ENCODE measurements at places on chromosomes 7 and 10. TPM values are rescaled to one million over a fixed set of nuclear protein-coding genes. Genes with fewer than 3 reads are reported as not detected.

- H3K27me3 ChIP-seq: no peaks in the 10 kb centered on the region
- no peak overlapping the region for H3K27ac ChIP-seq
- DNase-seq: no peak
- no peak overlapping the region for H3K4me3 ChIP-seq
Measured at GRCh38 chr7:38367301-38367890, 94.0 kb upstream of the TARP start.

GRCh38 chr10:133258818-133259601 lies 17.7 kb downstream of the ADAM8 start:
- no peaks in the 10 kb centered on the region for H3K36me3 ChIP-seq
- peak overlapping the region; percentile 76 for H3K4me3 ChIP-seq
- peaks cover 5% of the 10 kb centered on the region for H3K4me1 ChIP-seq
- no peak for DNase-seq

- no peak for DNase-seq
- H3K27ac ChIP-seq: no peak overlapping the region
- peaks cover 10% of the 10 kb centered on the region for H3K27me3 ChIP-seq
- H3K4me3 ChIP-seq: no peak overlapping the region
- no peaks in the 10 kb centered on the region for H3K4me1 ChIP-seq
Measured at GRCh38 chr10:27463961-27464360, 40.1 kb upstream of the RAB18 start.

- peaks cover 14% of the 10 kb centered on the region for H3K4me1 ChIP-seq
- DNase-seq: no peak
- no peaks in the 10 kb centered on the region for H3K27me3 ChIP-seq
- H3K36me3 ChIP-seq: no peaks in the 10 kb centered on the region
- H3K27ac ChIP-seq: no peak overlapping the region
Measured at GRCh38 chr10:61397175-61397986, 55.8 kb downstream of the TMEM26 start.

DNA sequence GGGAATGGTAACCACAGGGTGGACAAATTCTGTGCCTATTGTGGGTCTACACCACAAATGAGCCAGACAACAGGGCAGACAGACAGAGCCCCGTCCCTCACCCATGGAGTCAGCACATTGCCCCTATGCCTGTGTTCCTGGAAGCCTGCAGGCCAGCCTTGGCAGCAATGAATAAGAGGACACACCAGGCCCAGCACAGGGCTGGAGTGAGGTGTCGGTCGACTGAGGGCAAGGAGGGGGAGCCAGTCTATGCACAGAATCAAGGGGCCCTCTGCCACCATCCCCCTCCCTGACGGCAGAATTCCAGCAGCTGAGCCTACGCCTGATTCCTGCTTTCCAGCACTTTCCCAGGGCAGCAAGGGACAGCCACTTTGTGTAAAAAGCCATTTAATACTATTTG lies 98.2 kb downstream of the CALN1 start:
- no peak for DNase-seq
- no peaks in the 10 kb centered on the region for H3K36me3 ChIP-seq
- H3K27me3 ChIP-seq: peaks cover 18% of the 10 kb centered on the region
- H3K4me3 ChIP-seq: no peak overlapping the region
- H3K27ac ChIP-seq: no peak overlapping the region

DNA sequence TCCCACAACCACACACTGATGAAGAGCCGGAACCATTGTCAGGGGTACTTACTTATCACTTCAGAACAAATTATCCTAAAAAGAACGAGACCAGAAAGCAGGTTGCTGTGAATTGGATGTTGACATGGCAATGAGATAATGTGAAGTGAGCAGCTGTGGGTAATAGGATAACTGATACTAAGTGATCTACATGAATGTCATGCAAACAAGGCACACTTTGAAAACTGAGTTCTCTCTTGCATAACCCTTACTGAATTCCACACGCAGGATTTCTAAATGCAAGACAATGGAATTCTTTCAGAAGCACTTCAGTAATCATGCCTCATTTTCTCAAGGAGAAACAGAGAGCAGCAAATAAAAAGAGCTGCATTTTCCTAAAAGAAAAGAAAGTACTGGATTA lies 242.5 kb upstream of the TMEM229A start:
- no peak for DNase-seq

GRCh38 chr7:26593896-26594295 lies 270.5 kb downstream of the SKAP2 start:
- H3K4me3 ChIP-seq: no peak overlapping the region
- H3K27me3 ChIP-seq: peaks cover 36% of the 10 kb centered on the region
- DNase-seq: no peak
- H3K27ac ChIP-seq: no peak overlapping the region

DNA sequence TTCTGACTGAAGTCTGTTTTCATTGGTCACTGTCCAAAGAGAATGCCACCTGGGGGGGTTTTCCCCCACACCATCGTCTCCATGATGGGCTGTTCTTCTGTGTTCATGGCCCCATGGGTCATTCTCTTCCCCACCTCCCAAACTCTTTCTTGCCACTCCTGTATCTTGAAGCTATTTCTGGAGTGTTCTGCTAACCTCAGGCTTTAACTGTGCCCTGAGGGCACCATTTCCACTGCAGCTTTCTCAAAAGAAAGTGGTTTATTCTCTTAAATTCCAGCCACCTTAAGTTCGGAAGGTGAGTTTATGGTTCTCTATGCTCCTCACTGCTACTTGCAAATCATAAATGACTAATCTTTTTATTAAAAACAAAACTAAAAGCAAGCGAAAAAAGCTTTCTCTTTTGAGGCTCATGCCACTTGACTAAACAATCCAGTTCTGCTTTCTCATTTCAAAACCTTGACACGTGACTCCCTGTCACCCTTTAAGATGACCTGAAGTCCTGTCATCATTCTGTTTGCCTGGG lies 7.4 kb upstream of the APBB1IP start:
- no peak for DNase-seq
- no peaks in the 10 kb centered on the region for H3K27me3 ChIP-seq
- H3K27ac ChIP-seq: no peak overlapping the region
- H3K4me1 ChIP-seq: no peaks in the 10 kb centered on the region

GRCh38 chr7:28703037-28703765 lies 254.9 kb downstream of the TRIL start:
- H3K4me3 ChIP-seq: no peak overlapping the region
- peaks cover 23% of the 10 kb centered on the region for H3K27me3 ChIP-seq
- no peak overlapping the region for H3K27ac ChIP-seq
- peaks cover 8% of the 10 kb centered on the region for H3K36me3 ChIP-seq
- peaks cover 30% of the 10 kb centered on the region for H3K4me1 ChIP-seq

- no peak for DNase-seq
- H3K4me3 ChIP-seq: no peak overlapping the region
- H3K36me3 ChIP-seq: no peaks in the 10 kb centered on the region
- H3K4me1 ChIP-seq: no peaks in the 10 kb centered on the region
- H3K27ac ChIP-seq: no peak overlapping the region
- peaks cover 16% of the 10 kb centered on the region for H3K27me3 ChIP-seq
Measured at GRCh38 chr10:86329896-86330680, 36.5 kb downstream of the GRID1 start.

GRCh38 chr7:134362587-134363483 lies 46.1 kb upstream of the SLC35B4 start:
- no peak overlapping the region for H3K4me3 ChIP-seq
- no peaks in the 10 kb centered on the region for H3K36me3 ChIP-seq
- DNase-seq: no peak
- H3K4me1 ChIP-seq: no peaks in the 10 kb centered on the region

GRCh38 chr10:13769946-13770345 lies 183.2 kb downstream of the PRPF18 start:
- no peaks in the 10 kb centered on the region for H3K27me3 ChIP-seq
- H3K4me1 ChIP-seq: peaks cover 24% of the 10 kb centered on the region
- H3K36me3 ChIP-seq: peaks cover 13% of the 10 kb centered on the region
- H3K4me3 ChIP-seq: peak overlapping the region; percentile 59
- no peak for DNase-seq

GRCh38 chr7:2198760-2199159 lies 34.0 kb downstream of the MAD1L1 start:
- H3K4me3 ChIP-seq: no peak overlapping the region
- H3K27ac ChIP-seq: no peak overlapping the region
- H3K4me1 ChIP-seq: peaks cover 12% of the 10 kb centered on the region
- H3K27me3 ChIP-seq: no peaks in the 10 kb centered on the region

- peaks cover 7% of the 10 kb centered on the region for H3K4me1 ChIP-seq
- DNase-seq: no peak
- H3K4me3 ChIP-seq: no peak overlapping the region
- no peak overlapping the region for H3K27ac ChIP-seq
Measured at GRCh38 chr7:12567015-12567414, 3.5 kb upstream of the SCIN start.

DNA sequence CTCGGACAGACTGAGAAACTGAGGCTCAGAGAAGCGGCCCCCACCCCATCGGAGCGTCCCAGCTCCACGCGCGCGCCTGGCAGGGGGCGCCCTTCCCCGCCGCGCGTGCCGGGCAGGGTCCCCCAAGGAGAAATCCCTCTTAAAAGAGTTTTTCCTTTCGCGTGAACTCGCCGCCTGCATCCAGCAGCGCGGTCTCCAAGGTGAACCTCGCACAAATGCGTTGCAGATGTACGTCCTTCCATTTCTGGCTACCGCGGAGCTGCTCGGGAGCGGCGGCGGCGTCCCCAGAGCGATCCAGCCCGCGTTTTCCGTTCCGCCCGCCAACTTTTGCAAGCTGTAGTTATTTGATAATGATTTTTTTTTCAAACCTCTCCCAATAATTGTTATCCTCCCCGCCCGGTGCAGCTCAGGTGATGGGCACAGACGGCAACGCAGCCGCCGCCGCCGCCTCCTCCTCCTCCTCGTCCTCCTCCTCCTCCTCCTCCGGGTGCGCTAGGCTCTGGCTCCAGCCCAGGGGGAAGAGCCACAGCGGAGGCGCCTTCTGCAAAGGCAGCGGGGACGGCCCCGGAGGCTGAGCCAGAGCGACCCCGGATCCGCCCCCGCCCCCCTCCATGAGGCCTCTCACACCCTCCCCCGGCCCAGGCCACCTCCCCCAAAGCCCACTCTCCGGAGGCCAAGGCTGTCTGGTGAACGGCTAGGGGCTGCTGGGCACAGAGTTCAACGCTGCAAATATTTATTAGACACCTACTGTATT lies 74.0 kb upstream of the CUX1 start:
- peak overlapping the region; percentile 90 for H3K4me3 ChIP-seq
- peak; percentile 78 for DNase-seq
- H3K4me1 ChIP-seq: peaks cover 7% of the 10 kb centered on the region
- no peak overlapping the region for H3K27ac ChIP-seq
- H3K36me3 ChIP-seq: no peaks in the 10 kb centered on the region

GRCh38 chr10:120559800-120560199 lies 102.8 kb downstream of the PLPP4 start:
- peaks cover 8% of the 10 kb centered on the region for H3K4me1 ChIP-seq
- no peaks in the 10 kb centered on the region for H3K36me3 ChIP-seq
- no peaks in the 10 kb centered on the region for H3K27me3 ChIP-seq
- no peak overlapping the region for H3K27ac ChIP-seq

- DNase-seq: no peak
- no peak overlapping the region for H3K27ac ChIP-seq
- H3K27me3 ChIP-seq: no peaks in the 10 kb centered on the region
- H3K36me3 ChIP-seq: peaks cover 13% of the 10 kb centered on the region
- H3K4me1 ChIP-seq: peaks cover 23% of the 10 kb centered on the region
- H3K4me3 ChIP-seq: no peak overlapping the region
Measured at GRCh38 chr7:134768243-134768642, 11.2 kb upstream of the CALD1 start.

DNA sequence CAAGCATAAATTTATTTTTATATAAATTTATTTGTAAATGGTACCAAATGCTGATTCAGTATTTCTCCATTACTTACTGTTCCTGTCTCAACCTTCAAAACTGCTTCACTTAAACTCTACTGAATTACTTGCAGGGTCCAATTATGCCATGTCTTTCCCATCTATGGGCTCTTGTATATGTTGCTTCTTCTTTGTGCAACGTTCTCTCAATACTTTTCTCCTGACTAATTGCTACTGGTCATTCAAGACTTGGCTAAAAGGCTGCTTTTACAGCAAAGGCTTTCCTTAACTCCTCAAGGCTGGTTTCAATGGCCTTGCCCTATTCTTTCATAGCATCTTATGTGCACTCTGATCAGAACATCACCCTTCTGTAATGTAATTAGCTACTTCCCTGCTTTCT lies 67.9 kb downstream of the RNLS start:
- DNase-seq: no peak
- H3K4me1 ChIP-seq: no peaks in the 10 kb centered on the region

DNA sequence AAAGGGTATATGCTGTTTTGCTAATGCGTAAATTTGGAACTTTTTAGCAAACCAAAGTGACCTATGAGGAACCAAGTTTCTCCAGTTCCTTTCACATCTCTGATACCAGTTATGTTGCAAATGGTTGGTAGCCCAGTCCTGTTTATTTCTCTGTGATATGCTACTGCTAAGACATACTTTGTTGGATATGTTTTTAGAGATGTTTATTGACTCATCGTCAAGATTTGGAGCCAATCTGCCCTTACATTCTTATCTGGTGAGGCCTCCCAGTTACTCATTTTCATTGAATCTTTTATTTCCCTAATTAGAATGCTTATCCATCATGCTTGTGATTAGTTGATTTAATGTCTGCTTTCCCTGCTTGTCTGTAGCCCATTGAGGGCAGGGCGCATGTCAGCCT lies 58.9 kb downstream of the LRGUK start:
- no peak overlapping the region for H3K4me3 ChIP-seq
- peaks cover 4% of the 10 kb centered on the region for H3K4me1 ChIP-seq
- no peak for DNase-seq
- no peaks in the 10 kb centered on the region for H3K36me3 ChIP-seq

DNA sequence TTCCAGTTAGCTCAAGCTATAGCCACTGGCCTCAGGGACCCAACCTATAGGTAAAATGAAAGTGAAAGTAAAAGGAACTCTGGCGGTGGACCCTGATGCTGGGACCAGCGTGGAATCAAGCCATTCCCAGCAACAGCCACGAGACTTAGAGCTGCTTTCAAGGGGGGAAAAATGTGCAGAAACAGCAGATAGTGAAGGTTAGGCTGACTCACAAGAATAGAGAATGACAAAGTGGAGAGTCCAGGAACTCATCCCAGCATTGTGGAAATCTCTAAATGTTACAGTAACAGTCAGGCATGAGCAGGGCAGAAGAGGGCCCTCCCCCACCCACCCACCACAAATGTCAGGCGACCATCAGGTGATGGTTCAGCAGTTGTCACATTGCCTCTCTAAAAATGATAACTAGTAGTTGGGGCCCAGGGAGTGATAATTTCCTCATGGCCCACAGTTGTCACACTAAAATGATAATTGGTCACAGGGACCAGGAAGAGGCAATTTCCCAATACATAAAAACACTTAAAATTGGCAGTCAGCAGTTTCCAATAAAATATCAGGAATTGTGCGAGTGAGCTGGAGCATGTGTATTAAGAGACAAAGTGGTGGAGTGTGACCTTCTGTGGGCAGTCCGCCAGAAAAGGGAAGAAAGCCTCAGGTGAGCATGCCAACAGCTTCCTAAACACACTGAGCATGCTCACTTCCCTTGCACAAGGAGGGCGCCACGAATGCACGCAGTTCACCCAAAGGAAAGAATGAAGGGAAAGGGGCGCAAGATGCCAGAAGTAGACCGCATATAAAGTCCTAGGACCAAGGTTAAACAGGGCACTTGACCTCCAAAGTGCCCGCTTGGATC lies 129.8 kb upstream of the PPP1R3A start:
- H3K36me3 ChIP-seq: no peaks in the 10 kb centered on the region
- no peak overlapping the region for H3K27ac ChIP-seq
- H3K4me3 ChIP-seq: peak overlapping the region; percentile 50
- H3K4me1 ChIP-seq: peaks cover 6% of the 10 kb centered on the region
- no peaks in the 10 kb centered on the region for H3K27me3 ChIP-seq

GRCh38 chr10:119483839-119484238 lies 58.7 kb downstream of the RGS10 start:
- DNase-seq: no peak
- no peak overlapping the region for H3K27ac ChIP-seq
- H3K36me3 ChIP-seq: no peaks in the 10 kb centered on the region
- no peak overlapping the region for H3K4me3 ChIP-seq
- peaks cover 14% of the 10 kb centered on the region for H3K27me3 ChIP-seq

PNLIP gene
- total RNA-seq: not detected

SCRN1 gene
- total RNA-seq: 62.7 TPM

RABGEF1 gene
- 24.1 TPM for total RNA-seq

TEX36 gene
- total RNA-seq: not detected

SPDYE11 gene
- total RNA-seq: not detected

DPP6 gene
- 4.1 TPM for total RNA-seq

All from type B pancreatic cell (in vitro differentiated cells).